ENCODE measurements at places on chromosomes 16 and 17.

- no peak for DNase-seq
Observed at GRCh38 chr16:83002351-83003334, 375.9 kb downstream of the CDH13 start.

DNA sequence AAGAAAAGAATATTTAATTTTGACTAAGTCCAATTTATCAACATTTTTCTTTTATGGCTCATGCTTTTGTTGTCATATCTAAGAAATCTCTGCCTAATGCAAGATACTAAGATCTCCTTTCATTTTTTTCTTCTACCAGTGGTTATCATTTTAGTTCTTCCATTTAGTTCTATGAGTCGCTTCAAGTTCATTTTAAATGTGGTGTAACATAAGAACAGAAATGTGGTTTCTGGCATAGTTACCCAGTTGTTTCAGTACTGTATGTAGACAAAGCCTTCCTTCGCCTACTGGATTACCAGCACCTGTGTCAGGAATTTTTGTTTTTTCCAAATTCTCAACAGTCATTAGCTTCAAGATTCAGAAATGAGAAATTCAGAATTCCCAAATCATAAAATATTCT is 175.7 kb downstream of the PARN start:
- no peak for DNase-seq

DNA sequence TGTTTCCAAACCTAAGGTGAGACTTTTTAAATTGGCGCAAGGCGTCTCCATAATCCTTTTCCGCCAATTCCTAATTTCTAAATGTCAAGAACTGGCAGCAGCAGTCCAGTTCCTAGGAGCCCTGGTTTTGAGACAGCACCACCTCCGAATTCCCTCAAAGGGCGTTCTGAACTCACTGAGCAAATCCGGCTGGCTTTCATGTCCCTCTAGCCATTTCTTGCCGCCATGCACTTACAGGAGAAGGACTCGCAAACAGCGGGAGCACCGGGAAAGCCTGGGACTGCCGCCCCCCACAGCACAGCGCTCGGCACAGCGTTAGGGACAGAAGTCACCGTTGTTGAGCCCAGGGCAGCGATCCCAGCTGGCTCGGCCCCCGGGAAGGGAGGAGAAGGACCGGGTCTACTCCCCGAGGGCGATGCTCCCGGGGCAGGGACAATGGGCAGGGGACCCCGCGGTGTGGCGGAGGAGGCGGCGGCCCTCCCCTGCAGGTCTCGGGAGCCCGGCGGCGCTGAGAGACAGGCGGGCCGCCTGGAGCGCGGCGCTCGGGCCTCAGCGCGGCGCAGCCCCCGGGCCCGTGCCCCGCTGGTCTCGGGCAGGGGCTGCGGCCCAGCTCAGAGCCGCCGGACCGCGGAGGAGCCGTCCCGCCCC is 545 bp downstream of the ARHGAP17 start:
- no peak for DNase-seq

DNA sequence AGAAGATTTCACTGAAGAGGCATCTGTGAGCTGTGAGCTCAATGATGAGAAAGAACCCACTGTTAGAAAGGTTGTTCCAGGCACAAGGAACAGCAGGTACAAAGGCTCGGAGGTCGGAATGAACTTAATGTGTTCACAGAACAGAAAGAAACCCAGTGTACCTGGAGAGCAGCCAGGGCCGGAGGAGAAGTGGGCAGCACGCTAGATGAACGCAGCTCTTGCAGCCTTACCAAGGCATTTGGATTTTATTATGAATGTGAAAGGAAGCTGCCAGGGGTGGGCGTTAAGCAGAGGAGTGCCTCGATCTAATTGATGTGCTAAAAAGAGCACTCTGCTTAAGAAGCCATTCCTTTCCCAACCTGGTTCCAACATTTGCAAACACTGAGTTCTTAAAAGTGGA is 19.0 kb downstream of the EEF2K start:
- no peak for DNase-seq

GRCh38 chr17:31475378-31476162 is 84.1 kb downstream of the RAB11FIP4 start:
- no peak for DNase-seq

- no peak for DNase-seq
Observed at GRCh38 chr16:4261557-4262172, 11.2 kb downstream of the TFAP4 start.

DNA sequence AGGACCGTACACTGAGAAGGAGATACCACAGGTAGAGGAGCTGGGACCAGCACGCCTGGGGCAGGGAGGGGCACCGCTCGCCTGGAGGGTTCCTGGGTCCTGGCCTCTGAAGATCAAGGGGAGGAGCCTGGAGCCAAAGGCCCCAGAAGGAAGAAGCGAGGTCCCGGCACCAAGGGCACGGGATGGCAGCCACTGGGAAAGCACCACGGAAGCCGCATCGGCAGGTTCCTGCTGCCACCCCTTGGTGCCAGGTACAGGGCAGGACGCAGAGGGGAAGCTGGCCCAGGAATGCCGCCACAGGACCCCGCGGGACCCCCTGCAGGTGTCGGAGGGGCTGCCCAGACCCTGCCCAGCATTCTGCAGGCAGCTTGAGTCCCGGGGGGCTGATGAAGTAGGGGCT is 42.5 kb upstream of the CBFA2T3 start:
- no peak for DNase-seq

GRCh38 chr16:82092711-82093110 is 57.7 kb downstream of the HSD17B2 start:
- no peak for DNase-seq

DNA sequence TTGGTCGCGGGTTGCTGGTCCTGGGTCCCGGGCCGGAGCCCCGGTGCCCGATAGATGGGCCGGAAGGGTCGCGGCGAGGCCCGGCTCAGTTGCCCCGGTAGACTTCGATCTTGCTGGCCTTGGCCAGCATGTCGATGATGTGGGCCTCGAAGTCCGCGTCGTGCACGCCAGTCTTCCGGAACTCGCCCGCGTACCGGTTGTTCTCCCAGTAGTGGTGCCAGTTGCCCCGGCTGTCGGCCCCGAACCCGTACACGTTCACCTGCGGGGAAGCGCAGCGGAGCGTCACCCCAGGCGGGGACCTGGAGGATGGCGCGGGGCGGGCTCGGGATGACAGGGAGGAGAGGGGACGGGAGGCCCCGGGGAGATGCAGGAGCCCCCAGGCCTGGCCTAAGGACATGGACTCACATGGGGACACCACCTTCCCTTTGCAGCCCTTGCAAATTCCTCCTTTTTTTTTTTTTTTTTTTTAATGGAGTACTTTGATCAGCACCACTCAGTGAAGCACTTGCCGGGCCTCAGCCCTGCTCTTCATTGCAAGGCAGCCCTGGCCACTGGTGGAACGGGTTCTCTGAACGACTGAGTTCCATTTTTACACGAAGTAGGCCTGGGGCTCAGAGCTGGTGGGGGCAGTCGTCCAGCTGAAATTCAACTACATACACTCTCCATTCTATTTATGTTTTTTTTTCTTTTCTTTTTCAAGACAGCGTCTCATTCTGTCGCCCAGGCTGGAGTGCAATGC is 35.1 kb downstream of the DDX19A start:
- no peak for DNase-seq

DNA sequence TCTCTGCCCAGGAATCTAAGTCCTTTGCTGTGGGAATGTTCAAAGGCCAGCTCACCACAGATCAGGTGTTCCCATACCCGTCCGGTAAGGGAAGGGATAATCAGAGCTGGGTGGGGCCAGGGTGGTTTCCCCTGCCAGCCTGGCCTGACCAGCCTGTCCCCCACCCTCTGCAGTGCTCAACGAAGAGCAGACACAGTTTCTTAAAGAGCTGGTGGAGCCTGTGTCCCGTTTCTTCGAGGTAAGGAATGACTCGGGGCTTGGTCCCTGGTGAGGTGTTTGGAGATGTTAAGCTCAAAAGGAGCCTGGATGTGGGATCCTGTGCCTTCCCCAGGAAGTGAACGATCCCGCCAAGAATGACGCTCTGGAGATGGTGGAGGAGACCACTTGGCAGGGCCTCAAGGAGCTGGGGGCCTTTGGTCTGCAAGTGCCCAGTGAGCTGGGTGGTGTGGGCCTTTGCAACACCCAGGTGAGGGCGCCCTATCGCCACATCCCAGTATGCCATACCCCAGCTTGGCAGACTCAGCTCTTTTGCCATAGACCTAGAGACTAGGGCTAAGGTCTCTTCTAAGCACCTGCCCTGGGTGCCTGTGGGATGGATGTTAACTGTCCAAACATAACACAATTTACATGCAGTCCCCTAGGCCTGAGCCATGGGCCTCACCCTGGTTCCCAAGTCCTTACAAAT is 997 bp downstream of the ACADVL start:
- peak; percentile 48 for DNase-seq

- no peak for DNase-seq
Observed at GRCh38 chr16:69397821-69398521, 12.2 kb upstream of the TERF2 start.

- no peak for DNase-seq
Observed at GRCh38 chr16:73026754-73027684, 20.9 kb downstream of the ZFHX3 start.

- DNase-seq, result no peak
Observed at GRCh38 chr16:86777381-86777946, 199.1 kb downstream of the FOXL1 start.

GRCh38 chr17:72359811-72360210 is 239.0 kb downstream of the SOX9 start:
- DNase-seq, result no peak

GRCh38 chr16:16007743-16008111 is 58.3 kb downstream of the ABCC1 start:
- DNase-seq, result peak; percentile 37

- DNase-seq, result no peak
Observed at GRCh38 chr16:57632568-57632967, 4.1 kb downstream of the ADGRG1 start.

DNA sequence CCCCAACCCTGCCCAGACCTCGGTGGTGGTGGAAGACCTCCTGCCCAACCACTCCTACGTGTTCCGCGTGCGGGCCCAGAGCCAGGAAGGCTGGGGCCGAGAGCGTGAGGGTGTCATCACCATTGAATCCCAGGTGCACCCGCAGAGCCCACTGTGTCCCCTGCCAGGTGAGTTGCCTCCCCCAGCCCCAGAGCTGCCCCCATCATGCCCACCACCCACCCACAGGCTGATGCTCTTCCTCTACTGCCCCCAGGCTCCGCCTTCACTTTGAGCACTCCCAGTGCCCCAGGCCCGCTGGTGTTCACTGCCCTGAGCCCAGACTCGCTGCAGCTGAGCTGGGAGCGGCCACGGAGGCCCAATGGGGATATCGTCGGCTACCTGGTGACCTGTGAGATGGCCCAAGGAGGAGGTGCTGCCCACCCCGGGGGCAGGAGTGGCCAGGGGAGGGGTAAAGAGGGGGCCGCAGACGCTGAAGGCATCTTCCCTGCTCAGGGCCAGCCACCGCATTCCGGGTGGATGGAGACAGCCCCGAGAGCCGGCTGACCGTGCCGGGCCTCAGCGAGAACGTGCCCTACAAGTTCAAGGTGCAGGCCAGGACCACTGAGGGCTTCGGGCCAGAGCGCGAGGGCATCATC is 8.4 kb downstream of the GALK1 start:
- no peak for DNase-seq

- no peak for DNase-seq
Observed at GRCh38 chr17:5120036-5120435, 4.2 kb downstream of the USP6 start.
